Karpas-422 (cell line): ENCODE measurements at places on chromosomes 7 and 10. TPM values are rescaled to one million over a fixed set of nuclear protein-coding genes. Genes with fewer than 3 reads are reported as not detected.

- H3K4me1 ChIP-seq, result peaks cover 18% of the 10 kb centered on the region
- H3K36me3 ChIP-seq, result no peaks in the 10 kb centered on the region
- DNase-seq, result peak; percentile 89
- peak overlapping the region; percentile 74 for H3K4me3 ChIP-seq
These were observed 18.6 kb upstream of the SMO start for GRCh38 chr7:129169686-129170440.

GRCh38 chr7:82327898-82328297 lies 115.7 kb downstream of the CACNA2D1 start:
- H3K27ac ChIP-seq, result no peak overlapping the region
- no peaks in the 10 kb centered on the region; the same call in 1 of the 2 replicates for H3K36me3 ChIP-seq
- no peaks in the 10 kb centered on the region for H3K4me1 ChIP-seq
- no peaks in the 10 kb centered on the region for H3K27me3 ChIP-seq
- H3K4me3 ChIP-seq, result no peak overlapping the region
- no peak for DNase-seq

- no peak for DNase-seq
- no peaks in the 10 kb centered on the region for H3K36me3 ChIP-seq
- peaks cover 19% of the 10 kb centered on the region for H3K4me1 ChIP-seq
- no peak overlapping the region for H3K27ac ChIP-seq
These were observed 217.1 kb downstream of the PHTF2 start for GRCh38 chr7:78015574-78016260.

GRCh38 chr10:33570495-33570894 lies 236.0 kb upstream of the NRP1 start:
- H3K27me3 ChIP-seq, result no peaks in the 10 kb centered on the region
- no peak for DNase-seq
- H3K4me1 ChIP-seq, result no peaks in the 10 kb centered on the region
- H3K36me3 ChIP-seq, result no peaks in the 10 kb centered on the region
- no peak overlapping the region for H3K4me3 ChIP-seq

Gene MPP7
- total RNA-seq, result 0.47 and 0.56 TPM in 2 replicates
